ENCODE measurements at places on chromosomes 6 and 20. TPM values are rescaled to one million over a fixed set of nuclear protein-coding genes. Genes with fewer than 3 reads are reported as not detected.
A peak's percentile ranks its signal among the peaks of the same experiment; 100 is the strongest.

GRCh38 chr6:130467146-130468050 lies 101.6 kb downstream of the TMEM200A start:
- H3K4me1 ChIP-seq, result no peaks in the 10 kb centered on the region
- H3K27ac ChIP-seq, result no peak overlapping the region
- no peaks in the 10 kb centered on the region for H3K27me3 ChIP-seq
- H3K36me3 ChIP-seq, result no peaks in the 10 kb centered on the region

DNA sequence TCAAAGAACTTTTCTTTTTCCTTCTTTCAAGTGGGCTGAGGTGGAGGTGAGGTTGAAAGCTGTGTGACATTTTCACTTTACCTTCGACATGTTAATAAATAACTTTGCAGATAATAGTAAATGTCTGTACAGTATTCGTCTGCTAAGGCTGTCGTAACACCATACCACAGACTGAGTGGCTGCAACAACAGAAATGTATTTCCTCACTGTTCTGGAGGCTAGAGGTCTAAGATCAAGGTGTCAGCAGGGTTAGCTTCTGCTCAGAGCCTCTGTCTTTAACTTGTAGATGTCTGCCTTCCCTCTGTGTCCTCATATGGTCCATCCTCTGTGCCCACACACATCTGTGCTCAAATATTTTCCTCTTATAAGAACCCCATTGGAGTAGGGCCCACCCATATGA lies 14.9 kb downstream of the PHACTR2 start:
- peaks cover 18% of the 10 kb centered on the region for H3K36me3 ChIP-seq
- H3K27ac ChIP-seq, result no peak overlapping the region
- no peaks in the 10 kb centered on the region for H3K27me3 ChIP-seq
- DNase-seq, result no peak
- no peak overlapping the region for H3K4me3 ChIP-seq

GRCh38 chr6:123913863-123914262 lies 110.2 kb downstream of the NKAIN2 start:
- H3K4me1 ChIP-seq, result peaks cover 2% of the 10 kb centered on the region
- H3K4me3 ChIP-seq, result no peak overlapping the region
- H3K27me3 ChIP-seq, result no peaks in the 10 kb centered on the region
- no peak for DNase-seq
- no peaks in the 10 kb centered on the region for H3K36me3 ChIP-seq

GRCh38 chr20:59718071-59718470 lies 113.7 kb downstream of the PHACTR3 start:
- no peak overlapping the region for H3K4me3 ChIP-seq
- H3K27ac ChIP-seq, result no peak overlapping the region
- DNase-seq, result no peak
- H3K27me3 ChIP-seq, result peaks cover 1% of the 10 kb centered on the region
- no peaks in the 10 kb centered on the region for H3K4me1 ChIP-seq

- H3K4me3 ChIP-seq, result no peak overlapping the region
- H3K36me3 ChIP-seq, result no peaks in the 10 kb centered on the region
- no peaks in the 10 kb centered on the region for H3K27me3 ChIP-seq
These were observed 610.1 kb upstream of the ARID1B start for GRCh38 chr6:156167016-156167624.

- DNase-seq, result no peak
- peak overlapping the region; percentile 61 for H3K27ac ChIP-seq
- H3K4me1 ChIP-seq, result peaks cover 3% of the 10 kb centered on the region
- peaks cover 9% of the 10 kb centered on the region for H3K36me3 ChIP-seq
- H3K27me3 ChIP-seq, result peaks cover 16% of the 10 kb centered on the region
These were observed 39.0 kb downstream of the DSTN start for GRCh38 chr20:17608701-17609497.

CGA gene
- not detected for total RNA-seq

GRCh38 chr20:58024241-58024721 lies 204.2 kb downstream of the ANKRD60 start:
- peaks cover 21% of the 10 kb centered on the region for H3K4me1 ChIP-seq
- no peak overlapping the region for H3K27ac ChIP-seq
- DNase-seq, result no peak
- no peak overlapping the region for H3K4me3 ChIP-seq
- no peaks in the 10 kb centered on the region for H3K27me3 ChIP-seq

BPI gene
- total RNA-seq, result not detected

- no peaks in the 10 kb centered on the region for H3K27me3 ChIP-seq
- no peak for DNase-seq
- H3K4me1 ChIP-seq, result no peaks in the 10 kb centered on the region
- no peak overlapping the region for H3K27ac ChIP-seq
These were observed 108.4 kb downstream of the AFG1L start for GRCh38 chr6:108403236-108403635.

OOEP gene
- not detected for total RNA-seq

DNA sequence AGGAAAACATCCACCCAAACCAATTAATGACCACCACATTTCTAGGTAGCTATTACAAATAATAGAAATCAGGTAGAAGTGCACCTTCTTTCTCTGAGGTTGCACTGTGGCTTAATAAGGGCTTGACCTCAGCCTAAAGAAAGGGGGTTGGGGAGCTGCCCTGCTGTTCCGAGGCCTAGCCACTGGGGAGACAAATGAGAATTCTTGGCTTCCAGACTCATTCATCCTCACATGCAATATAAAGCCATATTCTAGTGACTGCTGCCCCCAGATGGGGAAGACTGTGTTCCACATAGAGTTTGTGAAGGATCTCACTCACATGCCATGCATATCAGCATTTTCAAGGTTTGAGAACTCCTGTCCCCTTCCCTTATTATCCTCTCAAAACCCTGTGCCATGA lies 22.9 kb downstream of the SAYSD1 start:
- H3K4me1 ChIP-seq, result peaks cover 26% of the 10 kb centered on the region
- no peak overlapping the region for H3K4me3 ChIP-seq
- H3K36me3 ChIP-seq, result no peaks in the 10 kb centered on the region
- H3K27me3 ChIP-seq, result no peaks in the 10 kb centered on the region

GRCh38 chr20:52039790-52040189 lies 151.8 kb downstream of the ZFP64 start:
- H3K27me3 ChIP-seq, result peaks cover 1% of the 10 kb centered on the region
- H3K36me3 ChIP-seq, result no peaks in the 10 kb centered on the region
- H3K27ac ChIP-seq, result no peak overlapping the region
- no peak for DNase-seq
- peaks cover 3% of the 10 kb centered on the region for H3K4me1 ChIP-seq
- no peak overlapping the region for H3K4me3 ChIP-seq

PROKR2 gene
- total RNA-seq, result not detected

DNA sequence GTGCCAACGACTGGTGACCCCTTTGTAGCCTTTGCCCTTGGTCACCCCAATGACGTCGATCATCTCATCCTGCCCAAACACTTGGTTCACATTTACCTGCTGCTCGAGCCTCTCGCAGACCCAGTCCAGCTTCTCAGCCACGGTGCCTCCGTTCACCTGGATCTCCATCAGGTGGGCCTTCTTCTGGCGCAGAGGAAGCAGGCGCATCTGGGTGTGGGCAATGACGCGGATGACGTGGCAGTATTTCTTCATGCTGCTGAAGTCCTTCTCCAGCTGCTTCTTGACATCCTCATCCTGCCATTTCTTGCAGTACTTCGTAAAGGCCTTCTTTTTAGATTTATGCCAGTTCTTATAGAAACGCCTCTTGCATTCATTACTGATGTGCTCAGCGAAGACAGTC lies 46.9 kb upstream of the SEC63 start:
- no peak for DNase-seq
- no peak overlapping the region for H3K4me3 ChIP-seq
- peaks cover 14% of the 10 kb centered on the region for H3K4me1 ChIP-seq
- no peak overlapping the region for H3K27ac ChIP-seq

DNA sequence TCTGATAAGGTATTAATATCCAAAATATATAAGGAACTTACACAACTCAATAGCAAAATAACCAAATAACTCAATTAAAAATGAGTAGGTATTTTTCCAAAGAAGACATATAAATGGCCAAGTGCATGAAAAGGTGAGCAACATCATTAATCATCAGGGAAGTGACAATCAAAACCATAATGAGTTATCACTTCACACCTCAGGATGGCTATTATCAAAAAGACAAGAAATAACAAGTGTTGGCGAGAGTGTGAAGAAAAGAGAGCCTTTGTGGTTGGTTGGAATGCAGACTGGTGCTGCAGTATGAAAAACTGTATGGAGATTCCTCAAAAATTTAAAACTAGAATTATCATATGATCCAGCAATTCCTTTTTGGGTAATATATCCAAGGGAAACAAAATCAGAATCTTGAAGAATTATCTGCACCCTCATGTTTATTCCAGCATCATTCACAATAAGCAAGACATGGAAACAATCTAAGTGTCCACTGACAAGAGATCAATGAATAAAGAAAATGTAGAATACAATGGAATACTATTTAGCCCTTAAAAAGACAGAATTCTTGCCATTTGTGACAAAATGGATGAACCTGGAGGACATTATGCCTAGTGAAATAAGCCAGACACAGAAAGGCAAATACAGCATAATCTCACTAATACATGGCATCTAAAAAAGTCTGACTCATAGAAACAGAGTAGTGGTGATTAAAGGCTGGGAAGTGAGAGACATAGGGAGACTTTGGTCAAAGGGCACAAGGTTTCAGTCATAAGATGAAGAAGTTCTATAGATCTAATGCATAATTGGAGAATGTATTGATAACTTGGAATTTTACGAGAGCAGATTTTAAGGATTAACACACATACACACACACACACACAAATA lies 175.6 kb downstream of the FOXA2 start:
- DNase-seq, result no peak
- H3K4me3 ChIP-seq, result no peak overlapping the region
- H3K4me1 ChIP-seq, result peaks cover 18% of the 10 kb centered on the region
- no peaks in the 10 kb centered on the region for H3K36me3 ChIP-seq
- no peak overlapping the region for H3K27ac ChIP-seq
- peaks cover 1% of the 10 kb centered on the region for H3K27me3 ChIP-seq

GRCh38 chr20:31712564-31713311 lies 9.9 kb downstream of the BCL2L1 start:
- peaks cover 21% of the 10 kb centered on the region for H3K36me3 ChIP-seq
- peak overlapping the region; percentile 68 for H3K4me3 ChIP-seq
- H3K27me3 ChIP-seq, result peaks cover 9% of the 10 kb centered on the region
- H3K27ac ChIP-seq, result peak overlapping the region; percentile 99
- peaks cover 47% of the 10 kb centered on the region for H3K4me1 ChIP-seq

DNA sequence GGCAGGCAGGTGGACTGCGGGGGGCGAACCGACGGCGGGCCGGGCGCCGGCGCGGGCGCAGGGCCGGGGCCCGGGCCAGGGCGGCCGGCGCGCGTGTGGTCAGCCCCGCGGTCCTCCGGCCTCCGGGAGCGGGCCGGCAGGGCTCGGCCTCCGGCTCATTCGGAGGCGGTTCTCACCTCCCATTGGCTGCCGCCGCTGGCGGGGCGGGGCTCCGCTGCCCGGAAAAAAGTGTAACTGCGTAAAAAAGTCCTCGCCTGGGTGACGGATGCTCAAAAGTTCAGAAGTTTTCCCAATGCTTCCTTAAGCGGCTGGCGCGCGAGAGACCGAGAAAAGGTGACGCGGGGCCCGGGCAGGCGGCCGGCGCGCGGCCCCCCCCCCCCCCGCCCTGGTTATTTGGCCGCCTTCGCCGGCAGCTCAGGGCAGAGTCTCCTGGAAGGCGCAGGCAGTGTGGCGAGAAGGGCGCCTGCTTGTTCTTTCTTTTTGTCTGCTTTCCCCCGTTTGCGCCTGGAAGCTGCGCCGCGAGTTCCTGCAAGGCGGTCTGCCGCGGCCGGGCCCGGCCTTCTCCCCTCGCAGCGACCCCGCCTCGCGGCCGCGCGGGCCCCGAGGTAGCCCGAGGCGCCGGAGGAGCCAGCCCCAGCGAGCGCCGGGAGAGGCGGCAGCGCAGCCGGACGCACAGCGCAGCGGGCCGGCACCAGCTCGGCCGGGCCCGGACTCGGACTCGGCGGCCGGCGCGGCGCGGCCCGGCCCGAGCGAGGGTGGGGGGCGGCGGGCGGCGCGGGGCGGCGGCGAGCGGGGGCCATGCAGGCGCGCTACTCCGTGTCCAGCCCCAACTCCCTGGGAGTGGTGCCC lies at the start of gene FOXC1:
FOXC1 (plus strand) TSS at position 268 of the 849 bp plus-strand sequence; CDS start at position 799, 531 bp downstream.
- H3K4me1 ChIP-seq, result peaks cover 46% of the 10 kb centered on the region
- H3K27me3 ChIP-seq, result peaks cover 38% of the 10 kb centered on the region

GRCh38 chr20:4916971-4917881 lies 84.1 kb downstream of the SLC23A2 start:
- peaks cover 44% of the 10 kb centered on the region for H3K4me1 ChIP-seq
- H3K4me3 ChIP-seq, result no peak overlapping the region
- peak overlapping the region; percentile 44 for H3K27ac ChIP-seq
- peaks cover 2% of the 10 kb centered on the region for H3K27me3 ChIP-seq

DNA sequence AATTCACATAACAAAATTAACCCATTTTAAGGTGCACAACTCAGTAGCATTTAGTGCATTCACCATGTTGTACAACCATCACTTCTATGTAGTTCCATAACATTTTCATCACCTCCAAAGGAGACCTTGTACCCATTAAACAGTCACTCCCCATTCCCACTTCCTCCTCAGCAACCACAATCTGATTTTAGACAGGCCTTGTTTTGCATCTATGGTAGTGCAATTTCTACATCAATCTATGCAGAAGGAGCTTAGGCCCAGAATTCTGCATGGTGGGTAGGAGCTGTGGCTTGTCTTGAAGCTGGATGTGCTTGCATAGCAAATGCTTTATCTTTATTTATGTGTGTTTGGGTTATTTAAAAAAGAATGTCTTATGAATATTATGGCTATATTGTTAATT lies 13.5 kb upstream of the HLA-DQA1 start:
- H3K27ac ChIP-seq, result no peak overlapping the region
- H3K36me3 ChIP-seq, result no peaks in the 10 kb centered on the region
- no peak for DNase-seq
- no peaks in the 10 kb centered on the region for H3K27me3 ChIP-seq

LAMA5 gene
- 34.5 TPM for total RNA-seq

Measured in endothelial cell (in vitro differentiated cells).